Transverse colon (tissue), 4 donors: ENCODE measurements at places on chromosomes 5 and 9. TPM values are rescaled to one million over a fixed set of nuclear protein-coding genes. Genes with fewer than 3 reads are reported as not detected.

SYK gene
- 534 TPM for total RNA-seq

C9orf57 gene
- not detected for total RNA-seq

NSG2 gene
- 4.0 TPM for total RNA-seq

SEMA5A gene
- 15.0 TPM for total RNA-seq

FBXO38 gene
- 182 TPM for total RNA-seq

ANKRD33B gene
- 0.20 TPM for total RNA-seq

CDH9 gene
- not detected for total RNA-seq

DNA sequence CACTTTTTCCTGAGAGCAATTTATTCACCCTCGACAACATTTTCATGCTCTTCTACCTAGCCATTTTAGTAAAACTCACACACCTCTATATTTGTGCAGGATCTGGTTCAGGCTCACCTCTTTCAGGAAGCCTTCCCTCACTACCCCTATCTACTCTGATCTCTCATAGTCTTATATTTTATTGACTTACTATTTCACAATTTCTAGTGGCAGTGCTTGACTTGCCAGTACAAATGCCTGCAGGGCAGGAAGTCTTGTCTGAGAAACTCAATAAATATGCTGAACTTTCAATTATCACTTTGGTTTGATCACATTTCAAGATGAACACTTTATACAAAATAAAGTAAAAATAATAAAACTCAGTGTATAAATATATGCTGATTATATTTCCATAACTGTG lies 226.8 kb downstream of the CETN3 start:
- DNase-seq = no peak

DNA sequence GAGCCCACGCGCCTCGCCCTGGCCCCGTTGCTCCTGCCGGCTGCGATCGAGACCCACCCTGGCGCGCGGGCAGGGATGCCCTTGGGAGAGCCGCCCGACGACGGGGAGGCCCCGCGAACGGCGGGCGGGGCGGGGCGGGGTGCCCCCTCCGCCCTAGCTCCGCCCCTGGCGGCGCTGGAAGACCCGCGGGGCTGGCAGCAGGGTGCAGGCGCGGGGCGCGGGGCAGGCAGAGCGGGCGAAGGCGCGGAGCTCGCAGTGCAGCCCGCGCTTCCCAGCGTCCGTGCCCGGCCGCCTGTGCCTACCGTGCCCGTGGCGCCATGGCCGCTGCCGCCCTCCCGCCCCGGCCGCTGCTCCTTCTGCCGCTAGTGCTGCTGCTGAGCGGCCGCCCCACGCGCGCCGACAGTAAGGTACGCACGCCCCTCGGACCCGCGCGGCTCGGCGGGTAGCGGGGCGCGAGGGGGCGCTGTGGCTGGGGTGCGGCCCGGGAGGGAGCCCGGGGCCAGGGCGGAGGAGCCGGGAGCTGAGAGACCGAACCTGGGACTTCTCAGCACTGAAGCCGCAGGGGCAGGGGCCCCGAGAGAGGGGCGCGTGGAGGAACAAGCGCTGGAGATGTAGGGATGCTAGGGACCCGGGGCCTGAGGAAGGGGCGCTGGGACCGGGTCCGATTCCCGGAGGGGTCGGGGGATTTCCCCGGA lies at the start of gene OLFML2A:
OLFML2A (plus strand) TSS at position 180 of the 695 bp plus-strand sequence; CDS start at position 318, 138 bp downstream.
- peak; percentile 26 for DNase-seq

GRCh38 chr9:90547896-90548295 lies 94.7 kb downstream of the DIRAS2 start:
- DNase-seq = no peak

GRCh38 chr5:31992377-31992776 lies 181.7 kb downstream of the GOLPH3 start:
- DNase-seq = no peak

GRCh38 chr5:138985683-138986082 lies 110.5 kb upstream of the LRRTM2 start:
- DNase-seq = no peak

- no peak for DNase-seq
These were observed 44.8 kb upstream of the COX7C start for GRCh38 chr5:86572825-86573517.

DNA sequence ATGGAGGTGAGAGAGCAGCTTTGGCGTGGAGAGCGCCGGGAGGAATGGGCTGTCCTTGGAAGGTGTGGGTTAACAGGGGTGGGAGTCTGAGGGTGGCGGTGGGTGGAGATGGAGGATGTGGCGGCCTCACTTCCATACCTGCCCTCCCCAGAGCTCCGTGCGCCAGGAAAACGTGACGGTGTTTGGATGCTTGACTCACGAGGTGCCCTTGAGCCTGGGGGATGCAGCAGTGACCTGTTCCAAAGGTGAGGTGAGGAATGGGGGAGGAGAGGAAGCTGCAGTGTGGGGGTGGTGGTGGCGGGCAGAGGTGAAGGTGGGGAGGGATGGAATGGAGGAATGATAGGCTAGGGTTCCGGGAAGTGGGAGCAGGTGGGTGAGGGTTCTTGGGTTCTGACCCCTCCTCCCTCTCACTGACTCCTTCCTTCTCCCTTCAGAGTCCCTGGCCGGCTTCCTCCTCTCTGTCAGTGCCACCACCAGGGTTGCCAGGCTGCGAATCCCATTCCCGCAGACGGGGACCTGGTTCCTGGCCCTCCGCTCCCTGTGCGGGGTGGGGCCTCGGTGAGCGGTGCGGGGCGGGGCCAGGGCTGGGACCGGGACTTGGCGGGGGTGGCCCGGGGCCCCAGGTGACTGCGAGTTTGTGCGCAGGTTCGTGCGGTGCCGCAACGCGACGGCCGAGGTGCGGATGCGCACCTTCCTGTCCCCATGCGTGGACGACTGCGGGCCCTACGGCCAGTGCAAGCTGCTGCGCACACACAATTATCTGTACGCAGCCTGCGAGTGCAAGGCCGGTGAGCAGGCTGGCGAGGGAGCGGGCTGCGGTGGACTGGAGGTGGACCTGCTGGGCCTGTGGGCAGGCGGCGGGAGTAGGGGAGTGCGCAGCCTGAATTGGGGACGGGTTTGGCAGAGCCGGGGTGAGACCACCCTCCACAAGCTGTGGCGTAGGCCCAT lies 17.1 kb downstream of the TMEM8B start:
- no peak for DNase-seq

DNA sequence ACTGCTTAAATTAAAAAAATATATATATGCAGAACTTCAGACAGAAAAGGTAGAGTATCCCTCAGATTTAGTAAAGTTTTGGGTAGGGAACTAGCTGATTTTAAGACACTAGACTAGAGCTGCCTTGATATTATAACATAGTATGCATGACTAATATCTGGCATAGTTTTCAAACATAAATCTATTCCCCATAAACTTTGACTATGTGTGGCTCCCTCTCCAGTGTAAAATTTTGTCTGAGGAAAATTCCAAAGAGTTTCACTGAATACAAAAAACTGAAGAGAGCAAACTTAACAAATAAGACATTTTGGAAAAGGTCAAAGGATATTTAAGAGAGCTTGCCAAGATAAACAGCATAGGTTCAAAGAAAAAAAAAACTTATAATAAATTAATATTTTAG lies 66.2 kb upstream of the ZNF462 start:
- DNase-seq = no peak

GRCh38 chr5:159833088-159833487 lies 83.2 kb upstream of the ADRA1B start:
- DNase-seq = no peak

DNA sequence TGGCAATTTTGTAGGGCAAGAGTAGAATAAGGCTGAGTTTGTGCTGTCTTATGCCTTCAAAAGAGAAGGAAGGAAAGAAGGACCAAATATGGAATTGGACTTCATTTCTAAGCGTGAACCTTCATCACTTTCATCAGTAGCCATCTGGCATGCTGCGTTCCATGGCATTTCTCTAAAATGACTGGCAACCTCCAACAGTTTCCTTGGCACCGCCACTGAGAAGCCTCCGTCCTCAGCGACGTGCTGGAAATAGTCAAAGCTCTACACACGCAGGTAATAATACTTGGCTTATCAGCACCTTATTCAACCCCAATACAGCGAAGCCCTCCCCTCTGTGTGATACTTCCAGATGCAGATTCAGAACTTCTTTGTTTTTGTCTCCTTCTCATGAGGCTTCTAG lies 169.7 kb upstream of the CD180 start:
- DNase-seq = no peak
